Activated T-cell treated with anti-CD3 and anti-CD28 coated beads for 24 hours (primary cell): ENCODE measurements at places on chromosomes 1 and 21.

GRCh38 chr1:58893257-58893869 is 109.5 kb upstream of the JUN start:
- no peak for DNase-seq

DNA sequence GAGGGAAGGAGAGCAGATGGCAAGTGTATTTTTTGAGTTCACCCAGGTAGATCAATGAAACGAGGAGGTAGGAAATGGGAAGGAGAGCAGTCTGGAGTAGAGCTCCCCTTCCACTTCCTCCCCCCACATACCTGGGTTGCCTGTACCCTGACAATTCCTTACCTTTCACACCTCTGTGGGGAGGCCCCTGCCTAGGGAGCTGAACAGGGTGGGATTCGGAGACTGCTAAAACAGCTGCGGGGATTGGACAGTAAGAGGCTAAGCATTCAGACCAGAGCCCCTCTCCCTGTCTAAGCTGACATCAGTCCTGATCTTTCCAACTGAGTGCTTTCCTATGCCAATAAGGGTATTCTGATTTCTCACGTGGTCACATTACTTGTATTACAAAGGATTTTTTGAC is 14.5 kb downstream of the RCSD1 start:
- DNase-seq: no peak

DNA sequence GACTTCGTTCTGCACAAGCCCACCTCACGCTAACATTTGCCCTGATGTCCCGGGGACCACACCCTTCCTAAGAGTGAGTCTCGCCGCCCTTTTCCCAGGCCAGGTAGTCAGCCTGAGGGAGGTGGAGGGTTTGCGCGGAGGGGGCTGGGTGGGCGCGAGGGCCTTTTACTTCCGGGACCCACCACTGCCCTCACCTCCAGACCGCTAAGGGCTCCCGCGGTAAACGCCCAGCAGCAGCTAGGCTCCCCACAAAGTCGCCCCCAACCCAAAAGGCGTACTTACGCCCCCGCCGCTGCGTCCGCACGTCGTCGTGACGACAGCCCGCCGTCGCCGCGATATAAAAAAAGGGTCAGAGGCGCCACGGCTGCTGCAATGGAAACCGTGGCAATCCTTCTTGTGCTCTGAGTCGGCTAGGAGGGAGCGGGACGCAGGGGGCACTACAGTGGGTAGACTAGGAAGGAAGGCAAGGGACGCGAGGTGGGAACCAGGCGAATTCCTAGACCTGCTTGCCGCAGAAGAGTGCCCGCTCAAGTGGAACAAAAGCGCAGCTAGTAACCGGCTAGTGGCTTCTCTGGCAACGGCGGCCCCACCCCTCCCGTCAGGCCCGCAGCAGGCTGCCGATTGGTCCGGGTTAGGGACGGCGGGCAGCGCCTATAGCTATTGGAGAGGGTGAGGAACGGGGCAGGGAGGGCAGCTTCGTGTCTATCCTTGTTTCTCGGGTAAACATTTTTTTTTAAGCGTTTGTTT is at the start of gene ODF2L:
TSS of gene ODF2L (minus strand) at position 573 of the 747 bp plus-strand sequence. CDS start 9,296 bp downstream, outside the sequence.
- DNase-seq: peak; percentile 85

- DNase-seq: no peak
Observed at GRCh38 chr1:212549503-212550017, 59.0 kb upstream of the ATF3 start.

DNA sequence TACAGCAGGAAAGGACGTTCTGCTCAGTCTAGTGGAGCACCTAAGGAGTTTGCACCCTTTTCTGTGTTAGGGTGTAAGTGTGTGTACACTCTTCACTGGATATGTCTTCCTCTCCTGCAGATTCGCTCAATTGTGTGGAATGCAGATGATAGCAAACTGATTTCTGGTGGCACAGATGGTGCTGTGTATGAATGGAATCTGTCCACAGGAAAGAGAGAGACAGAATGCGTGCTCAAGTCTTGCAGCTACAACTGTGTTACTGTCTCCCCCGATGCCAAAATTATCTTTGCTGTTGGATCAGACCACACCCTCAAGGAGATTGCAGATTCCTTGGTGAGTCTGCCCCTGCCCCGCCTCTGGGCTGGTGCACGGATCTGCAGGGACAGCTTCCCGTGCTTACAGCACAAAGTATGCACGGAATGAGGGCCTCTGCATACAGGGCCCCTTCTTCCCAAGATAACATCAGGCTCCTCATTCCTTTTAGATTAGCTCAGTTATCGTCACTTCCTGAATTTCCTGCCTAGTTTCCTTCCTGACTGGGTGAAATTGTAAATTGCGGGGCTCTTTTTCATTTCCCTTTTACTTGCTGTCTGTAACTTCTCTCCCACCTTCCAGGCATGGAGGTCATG is 34.6 kb downstream of the CFAP57 start:
- DNase-seq: no peak

- no peak for DNase-seq
Observed at GRCh38 chr1:42442662-42443061, 13.2 kb downstream of the ZMYND12 start.

DNA sequence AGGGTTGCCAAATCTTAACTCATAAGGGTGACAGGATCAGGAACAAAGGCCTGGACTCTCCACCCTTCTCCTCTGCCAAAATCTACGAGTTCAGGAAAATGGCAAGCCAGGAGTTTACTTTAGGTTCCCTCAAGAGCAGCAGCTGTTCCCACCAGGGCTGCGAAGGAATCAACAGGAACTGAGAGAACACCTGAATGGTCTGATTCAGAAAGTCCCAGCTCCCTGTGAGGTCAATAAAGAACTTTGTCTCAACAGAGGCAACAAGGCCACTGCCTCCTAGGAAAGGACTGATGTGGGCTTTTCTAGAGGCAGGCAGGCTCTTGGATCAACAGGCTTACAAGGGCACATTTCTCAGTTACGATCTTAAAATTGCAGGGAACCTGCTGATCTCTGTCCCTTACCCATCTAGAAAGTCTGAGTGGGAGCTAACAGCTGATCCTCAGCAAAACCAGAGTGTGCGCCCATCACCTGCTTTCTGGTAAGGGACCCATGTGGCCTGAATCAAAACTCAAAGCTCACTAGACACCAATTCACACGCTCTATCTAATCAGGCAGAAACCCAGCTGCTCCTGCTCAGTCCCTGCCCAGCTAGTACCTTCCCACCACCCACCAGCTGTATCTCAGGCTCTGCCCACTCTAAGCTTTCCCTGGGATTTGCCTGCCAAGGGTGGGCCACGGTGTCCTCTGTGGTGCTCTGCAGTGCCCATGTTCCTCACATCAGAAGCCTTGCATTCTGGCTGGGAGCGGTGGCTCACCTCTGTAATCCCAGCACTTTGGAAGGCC is 83.1 kb downstream of the CAPZB start:
- no peak for DNase-seq

DNA sequence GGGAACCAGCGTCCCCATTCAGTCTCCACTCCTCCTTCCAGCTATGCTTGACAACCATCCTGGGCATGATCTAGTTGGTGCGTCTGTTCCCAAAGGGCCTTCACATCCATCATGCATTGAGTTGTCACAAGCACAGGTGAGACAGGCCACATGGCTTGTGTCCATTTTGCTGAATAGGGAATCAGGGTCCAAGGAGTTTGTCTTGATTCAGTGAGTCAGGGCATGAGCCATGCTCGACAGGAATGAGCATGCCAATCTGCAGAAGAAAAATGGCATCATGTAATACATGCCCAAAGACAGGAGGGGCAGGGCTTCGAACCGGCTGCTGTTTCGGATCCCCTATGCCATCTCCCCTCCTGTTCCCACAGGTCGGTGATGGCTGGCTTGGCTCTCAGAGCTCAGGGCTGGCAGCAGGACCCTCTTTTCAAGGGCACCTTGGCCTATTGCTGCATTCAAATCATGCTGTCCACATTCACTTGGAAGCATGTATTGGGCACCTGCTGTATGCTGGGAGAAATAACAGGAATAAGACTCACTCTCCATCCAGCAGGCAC is 44.5 kb downstream of the PKP1 start:
- DNase-seq: no peak

DNA sequence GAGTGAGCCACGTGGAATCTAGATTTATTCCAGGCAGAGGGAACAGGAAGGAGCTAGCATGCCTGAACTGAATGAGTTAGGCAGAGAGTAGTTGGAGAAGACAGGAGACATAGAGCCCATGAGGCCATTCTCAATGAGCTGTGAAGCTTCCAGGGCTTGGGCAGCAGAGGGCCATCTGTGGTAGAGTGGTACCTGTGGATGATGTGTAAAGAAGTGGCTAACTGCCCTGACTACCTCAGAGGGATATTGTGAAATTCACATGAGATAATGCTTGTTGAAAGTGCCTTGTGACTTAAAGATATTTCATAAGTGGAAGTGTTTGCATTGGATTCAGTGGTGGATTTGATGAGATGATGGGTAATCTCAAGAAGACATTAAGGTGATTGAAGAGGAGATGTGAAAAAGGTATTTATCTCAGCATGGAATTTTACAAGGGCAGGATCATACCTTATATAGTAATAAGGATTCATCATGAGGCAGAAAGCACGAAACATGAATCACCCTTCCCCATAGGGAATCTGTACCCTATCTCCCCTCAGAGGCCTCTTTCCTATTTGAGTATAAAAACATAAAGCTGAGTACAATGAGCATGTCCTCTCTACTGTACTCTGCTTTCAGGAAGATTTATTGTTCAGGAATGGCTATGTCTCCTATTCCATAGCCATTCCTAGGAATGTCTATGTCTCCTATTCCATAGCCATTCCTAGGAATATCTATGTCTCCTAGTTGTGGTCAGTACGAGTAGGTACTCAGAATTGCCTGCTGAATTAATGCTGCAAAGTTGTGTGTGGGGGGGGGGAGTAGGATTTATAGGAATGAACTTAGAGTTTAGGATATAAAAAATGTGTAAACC is 146.8 kb downstream of the PAPPA2 start:
- DNase-seq: no peak

DNA sequence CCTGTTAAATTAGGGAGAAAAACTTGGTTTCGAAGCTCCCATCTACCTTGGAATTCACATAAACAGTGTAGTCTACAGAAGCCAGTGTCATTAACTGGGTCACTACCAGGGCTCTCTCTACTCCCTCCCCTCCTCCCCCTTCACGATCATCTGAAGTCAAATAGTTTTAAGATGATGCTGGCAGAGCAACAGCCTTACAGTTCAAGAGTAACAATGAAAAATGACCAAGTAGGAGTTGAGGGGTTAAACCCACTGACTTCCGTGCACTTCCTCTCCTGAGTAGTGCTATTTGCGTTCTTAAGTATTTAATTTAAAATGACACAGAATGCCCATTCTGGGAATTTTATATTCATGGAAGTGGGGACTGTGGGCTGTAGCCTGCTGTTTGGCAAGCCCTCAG is 236.9 kb downstream of the SIPA1L2 start:
- no peak for DNase-seq

DNA sequence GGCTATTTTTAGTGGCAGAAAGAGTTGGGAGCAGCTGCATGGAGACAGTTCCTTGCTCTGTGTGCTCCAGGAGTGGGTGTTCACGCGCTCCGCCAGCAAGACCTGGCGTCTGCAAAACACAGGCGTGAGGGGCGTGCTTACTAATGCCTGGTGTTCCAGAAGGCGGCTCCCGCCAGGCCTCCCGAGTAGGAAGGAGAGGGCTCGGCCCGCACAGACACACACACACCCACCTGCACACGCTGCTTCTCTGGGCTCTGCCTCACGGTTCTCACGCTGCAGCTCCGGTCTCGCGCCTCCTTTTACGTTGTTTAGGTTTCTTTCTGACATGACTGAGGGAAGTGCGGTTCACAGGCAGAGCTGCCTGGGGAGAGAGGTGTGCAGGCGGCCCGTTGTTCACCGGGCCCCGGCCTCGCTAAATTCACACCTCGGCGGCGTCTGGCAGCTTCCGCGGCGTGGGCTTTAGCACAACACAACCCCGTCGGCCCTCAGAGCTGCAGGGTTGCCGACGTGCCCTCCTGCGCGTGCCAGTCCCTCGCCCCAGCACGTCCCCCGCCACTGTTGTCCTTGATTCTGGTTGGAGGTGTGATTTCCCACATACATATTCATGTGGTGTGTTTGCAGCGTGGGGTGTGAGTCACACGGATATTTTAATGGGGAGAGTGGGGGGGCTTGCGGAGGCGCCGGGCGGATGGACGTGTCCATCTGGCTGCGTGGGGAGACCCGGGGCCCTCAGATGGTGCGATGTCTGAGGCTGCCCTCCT is 77.0 kb downstream of the SKI start:
- no peak for DNase-seq

GRCh38 chr1:170768929-170769328 is 105.0 kb downstream of the PRRX1 start:
- no peak for DNase-seq

DNA sequence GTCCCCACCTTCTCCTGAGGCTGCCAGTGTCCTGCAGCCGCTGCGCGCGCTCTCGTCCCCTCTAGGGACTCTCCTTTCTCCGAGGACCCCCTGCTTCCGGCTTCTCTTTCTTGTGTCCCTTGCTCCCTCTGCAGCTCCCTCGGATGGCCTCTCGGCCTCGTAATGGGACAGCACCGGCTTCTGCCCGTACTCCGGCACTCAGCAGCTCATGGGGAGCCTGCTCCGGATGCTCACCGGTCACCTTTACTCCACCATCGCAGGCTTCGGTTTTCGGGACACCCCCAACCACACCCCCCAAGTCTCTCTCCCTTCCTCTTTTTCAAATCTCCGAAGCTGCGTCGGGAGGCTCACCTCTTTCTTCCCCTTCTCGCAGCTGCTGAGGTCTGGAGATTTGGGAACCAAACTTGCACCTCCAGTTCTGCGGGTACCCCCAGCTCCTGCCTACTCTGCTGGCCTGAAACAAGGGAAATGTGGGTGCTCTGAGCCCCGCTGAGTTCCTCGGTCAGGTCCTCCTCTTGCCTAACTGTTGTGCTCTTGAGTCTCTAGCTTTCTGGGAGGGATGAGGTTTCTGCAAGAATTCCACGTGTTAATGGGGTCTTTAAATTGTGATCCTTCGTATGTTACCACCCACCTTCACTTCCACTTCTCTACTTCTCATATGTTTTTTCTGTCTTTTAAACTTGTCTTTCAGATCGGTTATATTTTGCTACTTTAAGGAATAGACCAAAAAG is 930 bp downstream of the CDC14A start:
- peak; percentile 31 for DNase-seq

GRCh38 chr21:21003701-21004100 is 5.5 kb downstream of the NCAM2 start:
- no peak for DNase-seq

DNA sequence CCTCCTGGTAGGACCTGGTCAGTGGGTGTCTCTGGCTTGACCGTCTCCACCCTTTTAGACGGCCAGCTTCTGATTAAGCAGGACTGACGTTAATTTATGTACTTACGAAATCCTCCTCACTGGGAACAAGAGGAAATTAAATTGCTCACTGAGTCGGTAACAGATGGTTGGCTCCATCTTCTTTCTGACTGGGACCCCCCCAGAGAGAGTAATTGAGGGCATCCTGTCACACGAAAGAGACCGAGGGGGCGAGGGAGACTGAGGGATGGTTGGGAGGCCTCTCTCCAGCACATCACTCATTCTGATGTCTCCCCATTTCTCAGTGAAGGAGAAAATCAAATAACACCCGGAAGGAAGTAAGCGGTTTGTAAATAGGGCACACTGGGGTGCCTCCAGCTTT is 104.8 kb downstream of the OMA1 start:
- DNase-seq: no peak

DNA sequence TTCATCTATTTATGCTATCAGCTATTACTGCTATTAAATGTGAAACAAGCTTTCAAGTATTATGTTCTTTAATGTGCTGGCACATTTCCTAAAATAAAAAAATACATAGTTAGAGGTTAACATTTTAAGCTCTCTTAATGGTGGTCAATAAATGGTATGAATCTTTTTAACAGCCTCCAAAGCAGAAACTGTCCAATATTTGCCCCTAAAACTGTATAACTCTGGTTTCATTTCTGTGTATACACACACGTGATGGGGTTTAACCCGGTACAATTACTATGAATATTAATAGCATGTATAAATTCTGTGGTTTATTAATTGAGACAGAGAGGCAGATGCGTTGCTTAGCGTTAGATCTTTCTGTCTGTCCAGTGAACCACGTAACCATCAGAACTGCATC is 2.2 kb downstream of the ESRRG start:
- DNase-seq: no peak
